ENCODE measurements at places on chromosomes 5 and 9. TPM values are rescaled to one million over a fixed set of nuclear protein-coding genes. Genes with fewer than 3 reads are reported as not detected.

LHX6 gene
- 1.1 TPM for polyA plus RNA-seq

- peaks cover 19% of the 10 kb centered on the region for H3K4me1 ChIP-seq
- no peaks in the 10 kb centered on the region for H3K27me3 ChIP-seq
- no peaks in the 10 kb centered on the region for H3K36me3 ChIP-seq
- peak overlapping the region; percentile 18 for H3K27ac ChIP-seq
Measured at GRCh38 chr5:14879393-14879792, 7.8 kb upstream of the ANKH start.

DNA sequence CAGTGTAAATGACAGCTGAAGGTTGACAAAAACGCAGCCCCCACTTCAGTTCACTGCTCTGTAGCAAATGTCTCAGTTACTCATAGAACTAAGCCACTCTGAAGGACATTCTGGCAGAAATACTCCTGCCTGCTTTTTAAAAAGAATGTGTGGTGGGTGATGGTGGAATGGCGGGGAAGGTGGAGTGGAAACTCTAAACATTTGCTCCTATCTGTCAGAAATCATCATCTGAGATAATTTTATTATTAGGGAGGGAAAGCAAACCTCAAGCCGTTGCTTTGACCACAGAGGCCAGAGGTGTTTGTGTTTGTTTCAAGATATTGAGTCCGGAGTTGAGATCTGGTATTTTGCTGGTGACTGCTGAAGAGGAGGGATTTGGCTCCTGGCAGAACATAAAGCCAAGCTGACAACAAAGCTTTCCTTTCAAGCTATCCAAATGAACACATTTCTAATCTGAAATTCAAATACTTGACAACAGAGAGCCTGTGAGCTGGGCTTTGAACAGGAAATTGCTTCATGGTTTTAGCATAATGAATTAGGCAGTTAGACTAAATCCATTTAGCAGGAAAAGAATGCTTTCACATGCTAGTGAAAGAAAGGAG is 362.7 kb downstream of the CSNK1G3 start:
- H3K4me1 ChIP-seq = peaks cover 3% of the 10 kb centered on the region
- H3K27ac ChIP-seq = no peak overlapping the region
- peak; percentile 3 for DNase-seq

DNA sequence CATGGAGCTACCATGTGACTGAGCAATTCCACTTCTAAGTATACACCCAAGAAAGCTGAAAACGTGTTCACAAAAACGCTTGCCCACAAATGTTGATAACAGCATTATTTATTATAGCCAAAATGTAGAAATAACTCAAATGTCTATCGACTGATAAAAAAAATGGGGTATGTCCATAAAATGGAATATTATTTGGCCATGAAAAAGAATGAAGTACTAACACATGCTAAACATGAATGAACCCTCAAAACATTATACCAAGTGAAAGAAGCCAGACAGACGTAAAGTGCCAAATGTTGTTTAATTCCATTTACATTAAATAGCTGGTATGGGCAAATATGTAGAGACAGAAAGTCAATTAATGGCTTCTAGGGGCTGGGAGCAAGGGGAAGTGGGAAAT is 184.9 kb upstream of the IRX2 start:
- no peak for DNase-seq
- H3K4me3 ChIP-seq = no peak overlapping the region
- H3K36me3 ChIP-seq = no peaks in the 10 kb centered on the region
- no peak overlapping the region for H3K27ac ChIP-seq

GRCh38 chr9:77588271-77588937 is 59.7 kb downstream of the GNA14 start:
- no peak overlapping the region for H3K4me3 ChIP-seq
- DNase-seq = peak; percentile 28
- no peaks in the 10 kb centered on the region for H3K4me1 ChIP-seq
- no peaks in the 10 kb centered on the region for H3K27me3 ChIP-seq
- peak overlapping the region; percentile 74 for H3K27ac ChIP-seq
- no peaks in the 10 kb centered on the region for H3K36me3 ChIP-seq
